DND-41 (cell line): ENCODE measurements at places on chromosomes 11 and 22.

DNA sequence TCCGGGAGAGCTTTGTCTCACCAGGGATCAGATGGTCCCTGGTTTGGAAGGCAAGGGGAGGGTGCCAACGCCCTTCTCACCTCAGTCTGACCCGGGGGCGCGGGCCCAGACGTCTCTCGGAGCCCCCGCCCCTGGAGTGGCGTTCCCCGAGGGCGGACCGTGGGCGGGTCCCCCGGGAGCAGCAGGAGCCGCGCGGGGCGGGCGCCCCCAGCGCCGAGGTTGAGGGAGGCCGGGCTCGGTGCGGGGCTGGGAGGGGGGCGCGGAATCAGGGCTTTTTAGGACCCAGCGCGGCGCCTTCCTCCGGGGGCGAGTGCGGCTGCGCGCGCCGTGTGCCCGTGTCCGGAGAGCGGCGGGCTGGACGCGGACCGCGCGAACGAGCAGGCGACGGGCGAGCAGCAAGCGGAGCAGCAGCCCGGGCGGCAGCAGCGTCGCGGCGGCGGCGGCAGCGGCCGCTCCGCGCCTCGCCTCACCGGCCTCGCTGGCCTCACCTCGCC lies at the start of gene KCNC1:
Gene KCNC1, plus strand, starts transcription at position 364 of the 494 bp plus-strand sequence. CDS start 1,222 bp downstream, outside the sequence.
- DNase-seq: no peak

- DNase-seq: no peak
Measured at GRCh38 chr11:120744016-120744994, 232.8 kb downstream of the GRIK4 start.

GRCh38 chr22:48827268-48827846 lies 1000.3 kb downstream of the BRD1 start:
- no peak for DNase-seq

GRCh38 chr11:8392886-8393285 lies 129.2 kb upstream of the LMO1 start:
- no peak for DNase-seq

DNA sequence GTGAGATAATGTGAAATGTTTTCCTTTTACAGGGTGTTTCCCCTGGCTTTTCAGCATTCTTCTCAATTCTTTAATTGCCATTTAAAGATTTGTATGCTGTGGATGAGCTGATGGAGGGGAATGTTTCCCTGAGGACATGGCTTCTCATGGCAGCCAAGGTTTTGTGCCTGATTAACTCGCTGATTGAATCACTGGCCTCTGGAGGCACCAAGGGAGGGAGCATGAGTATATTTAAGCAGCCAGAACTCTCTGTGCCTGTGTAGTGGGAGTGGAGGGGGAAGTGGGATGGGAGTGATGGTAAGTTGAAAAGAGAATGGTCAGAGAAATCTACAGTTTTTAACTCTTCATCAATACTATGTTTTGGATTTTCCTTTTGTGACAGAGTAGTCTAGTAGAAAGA lies 88.7 kb downstream of the STIM1 start:
- DNase-seq: no peak
